ENCODE measurements at places on chromosomes 7 and 10.

DNA sequence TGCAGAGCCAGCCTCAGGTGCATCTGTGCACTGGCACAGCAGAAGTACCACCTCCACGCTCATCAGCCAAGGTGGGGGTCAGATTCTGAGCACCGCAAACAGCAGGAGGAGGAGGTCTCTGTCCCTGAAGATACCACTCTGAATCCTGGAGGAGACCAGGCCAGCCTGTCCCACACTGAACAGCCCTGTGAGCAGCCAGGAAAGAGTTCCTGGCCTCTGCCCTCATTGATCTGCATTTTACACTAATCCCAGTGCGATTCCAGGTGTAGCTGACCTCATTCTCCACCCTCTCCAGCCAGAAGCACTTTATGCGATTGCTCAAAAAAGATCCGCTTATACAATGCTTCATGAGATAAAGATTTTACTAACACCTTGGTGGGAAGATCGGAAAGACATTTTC lies 99.1 kb upstream of the CACUL1 start:
- no peak for DNase-seq

- DNase-seq, result no peak
Measured at GRCh38 chr7:86920154-86920553, 139.3 kb downstream of the ELAPOR2 start.

DNA sequence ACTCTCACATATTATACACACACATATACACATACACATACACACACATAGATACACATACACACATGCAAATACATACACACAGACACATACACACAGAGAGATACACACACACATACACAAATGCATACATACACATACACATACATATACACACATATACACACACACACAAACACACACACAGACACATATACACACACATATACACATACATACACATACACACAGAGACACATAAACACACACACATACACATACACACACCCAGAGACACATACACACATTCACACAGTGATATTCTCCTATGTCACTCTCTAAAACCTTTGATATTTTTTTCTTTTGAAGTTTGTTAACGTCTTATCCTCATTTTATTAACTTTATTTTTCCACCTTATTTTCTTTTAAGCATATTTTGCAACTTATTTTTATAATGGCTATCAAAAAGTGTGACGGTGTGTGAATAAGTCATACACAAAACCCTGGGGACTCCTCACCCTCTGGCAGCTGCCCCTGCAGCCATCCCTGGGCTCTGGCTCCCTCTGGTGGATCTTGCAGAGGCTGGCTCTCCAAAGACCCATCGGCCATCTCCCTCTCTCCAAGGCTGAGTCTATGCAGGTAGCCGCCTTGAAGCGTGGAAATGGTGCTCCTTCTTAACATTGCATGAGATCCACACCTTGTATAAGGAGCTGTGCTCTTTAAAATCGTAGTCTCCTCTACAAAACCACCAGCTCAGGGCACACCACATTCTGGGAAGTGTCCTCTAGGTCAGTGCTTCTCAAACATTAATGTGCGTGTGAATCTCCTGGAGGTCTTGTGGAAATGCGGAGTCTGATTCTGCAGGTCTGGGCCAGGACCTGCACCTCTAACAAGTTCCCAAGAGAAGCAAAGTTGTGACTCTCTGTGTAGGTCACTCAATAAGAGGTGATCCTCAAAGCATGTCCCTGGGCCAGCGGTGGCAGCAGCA lies 4.1 kb upstream of the C10orf120 start:
- DNase-seq, result peak; percentile 37

DNA sequence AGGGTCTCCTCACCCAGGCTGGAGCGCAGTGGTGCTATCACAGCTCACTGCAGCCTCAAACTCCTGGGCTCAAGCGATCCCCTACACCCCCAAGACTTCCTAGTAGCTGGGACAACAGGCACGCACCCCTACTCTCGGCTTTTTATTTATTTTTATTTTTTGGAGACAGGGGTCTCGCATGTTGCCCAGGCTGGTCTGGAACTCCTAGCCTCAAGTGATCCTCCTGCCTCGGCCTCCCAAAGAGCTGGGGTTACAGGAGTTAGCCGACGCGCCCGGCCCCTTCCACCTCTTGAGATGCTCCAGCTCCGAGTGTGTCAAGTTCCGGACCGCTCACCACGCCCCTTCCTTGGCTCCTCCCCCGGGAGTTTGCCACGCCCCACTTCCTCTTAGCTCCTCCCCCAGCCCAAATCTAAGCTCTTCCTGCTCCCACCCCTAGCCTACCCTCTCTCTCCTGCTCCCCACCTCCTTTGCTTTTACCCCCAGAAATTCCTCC lies 6.3 kb downstream of the NAT16 start:
- peak; percentile 55 for DNase-seq

DNA sequence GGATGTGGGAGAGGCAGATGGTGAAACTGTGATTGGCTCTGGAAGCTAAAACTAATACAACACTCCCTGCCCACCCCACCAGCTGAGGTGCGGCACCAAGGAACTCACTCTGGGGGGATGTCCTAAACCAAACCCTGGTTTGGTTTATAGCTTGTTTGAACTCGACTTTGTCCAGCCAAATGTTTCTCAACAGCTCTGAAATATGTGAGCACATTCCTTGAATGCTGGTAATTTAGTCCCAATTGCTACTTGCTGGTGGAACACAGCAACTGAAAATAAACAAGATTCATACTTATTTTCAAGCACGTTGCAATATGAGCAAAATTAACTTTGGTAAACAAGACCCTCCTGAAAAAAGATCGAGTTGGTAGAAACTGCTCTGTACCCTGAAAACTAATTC lies 39.7 kb upstream of the CARD11 start:
- DNase-seq, result no peak

DNA sequence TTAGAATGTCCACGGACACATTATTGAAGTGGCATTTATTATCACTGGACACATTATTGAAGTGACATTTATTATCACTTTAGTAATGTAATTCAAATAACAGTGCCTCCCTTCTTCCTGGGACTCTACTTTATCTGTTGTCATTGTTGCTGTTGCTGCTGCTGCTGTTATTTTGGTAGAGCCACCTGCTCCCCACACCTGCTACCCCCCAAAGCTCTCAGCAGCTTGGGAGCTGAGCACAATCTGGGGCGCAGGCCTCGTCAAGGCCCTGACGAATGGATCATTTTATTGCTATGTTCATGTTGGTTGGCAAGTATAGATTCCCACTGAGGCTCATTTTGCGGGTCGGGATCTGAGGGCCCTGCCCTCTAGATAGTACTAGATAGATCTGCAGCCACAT lies 24.8 kb downstream of the FIGNL1 start:
- DNase-seq, result no peak

DNA sequence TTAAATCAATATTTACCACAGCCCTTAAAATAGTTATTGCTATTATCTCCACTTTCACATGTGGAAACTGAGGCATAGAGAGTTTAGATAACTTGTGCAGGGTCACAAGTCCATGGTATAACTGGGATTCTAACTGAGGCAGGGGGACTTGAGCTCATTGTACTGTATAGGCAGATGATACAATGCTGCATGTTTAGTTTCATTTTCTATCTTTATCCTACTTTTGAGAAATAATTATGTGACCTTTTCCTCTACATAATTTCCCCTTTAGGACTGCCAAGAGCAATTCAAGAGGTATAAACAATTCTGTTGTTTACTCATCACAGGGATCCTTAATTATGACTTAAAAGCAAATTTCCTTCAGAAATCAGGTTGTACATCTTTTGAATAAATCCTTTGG lies 193.1 kb downstream of the SUGCT start:
- DNase-seq, result no peak

- no peak for DNase-seq
Measured at GRCh38 chr10:27680006-27680557, 65.5 kb downstream of the MKX start.

DNA sequence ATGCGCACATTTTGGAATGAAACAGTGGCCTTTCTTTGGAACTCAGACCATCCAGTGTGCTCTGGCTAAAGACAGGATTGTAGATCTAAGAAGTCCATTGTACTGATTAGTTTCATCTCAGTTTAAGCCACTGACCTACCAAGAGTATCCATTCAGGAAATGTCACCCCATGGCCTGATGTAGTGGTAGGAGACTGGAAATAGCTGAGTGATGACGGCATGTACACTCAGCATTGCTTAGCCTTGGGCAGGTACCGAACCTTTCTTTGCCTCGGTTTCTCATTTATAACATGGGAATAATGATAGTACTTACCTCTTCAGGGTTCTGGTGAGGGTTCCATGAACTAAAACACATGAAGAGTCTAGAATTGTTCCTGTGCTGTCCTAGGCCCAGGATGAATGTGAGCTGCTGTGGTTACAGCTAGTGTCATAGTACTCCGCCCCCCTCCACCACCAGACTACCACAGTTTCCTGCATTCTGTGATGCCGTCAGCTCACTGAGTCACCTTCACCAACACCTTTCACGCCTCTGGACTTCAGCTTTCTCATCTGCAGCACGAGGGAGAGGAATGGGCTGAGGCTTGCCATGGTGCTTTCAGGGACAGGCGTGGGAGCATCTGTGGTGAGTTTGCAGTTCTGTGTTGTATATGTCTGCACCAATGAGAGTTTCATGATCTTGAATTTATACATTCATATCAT lies 484.0 kb upstream of the GALNT17 start:
- DNase-seq, result peak; percentile 77

GRCh38 chr7:129615018-129615417 lies 3.5 kb downstream of the NRF1 start:
- peak; percentile 24 for DNase-seq

DNA sequence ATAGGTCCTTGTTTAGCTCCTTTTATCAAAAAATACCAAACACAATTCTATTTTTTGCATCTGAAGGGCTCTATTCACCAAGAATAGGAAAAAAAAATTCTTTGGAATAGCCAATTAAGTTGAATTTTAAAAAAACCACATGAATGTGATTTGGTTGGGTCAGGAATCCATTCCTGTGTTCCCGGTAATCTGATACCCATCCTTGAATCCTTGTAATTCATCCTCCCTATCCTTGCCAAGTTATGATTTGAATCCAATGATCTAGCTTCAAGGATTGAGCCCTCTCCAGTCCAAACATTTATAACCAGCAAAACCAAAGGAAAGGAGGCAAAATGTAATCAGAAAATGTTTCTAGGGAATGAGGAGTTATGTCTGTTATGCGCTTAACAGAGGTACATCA lies 86.6 kb downstream of the CFAP58 start:
- no peak for DNase-seq

DNA sequence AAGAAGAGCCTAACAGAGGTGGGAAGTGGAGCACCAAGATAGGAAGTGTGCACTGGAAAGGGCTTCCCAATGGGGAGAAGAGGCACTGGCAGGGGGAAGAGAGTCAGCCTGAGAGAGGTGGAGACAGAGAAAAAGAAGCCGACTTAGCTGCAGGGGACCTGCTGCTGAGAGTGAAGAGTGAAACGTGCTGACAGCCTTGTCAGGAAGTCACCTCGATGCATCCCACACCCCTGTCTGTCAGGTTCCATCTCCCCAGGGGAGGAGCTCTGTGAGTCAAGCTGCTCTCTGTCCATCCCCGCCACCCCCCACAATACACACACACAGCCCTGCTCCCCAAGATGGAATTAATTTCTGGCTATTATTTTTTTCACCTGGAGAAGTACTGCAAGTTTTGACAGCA lies 14.0 kb downstream of the KAZALD1 start:
- DNase-seq, result no peak

DNA sequence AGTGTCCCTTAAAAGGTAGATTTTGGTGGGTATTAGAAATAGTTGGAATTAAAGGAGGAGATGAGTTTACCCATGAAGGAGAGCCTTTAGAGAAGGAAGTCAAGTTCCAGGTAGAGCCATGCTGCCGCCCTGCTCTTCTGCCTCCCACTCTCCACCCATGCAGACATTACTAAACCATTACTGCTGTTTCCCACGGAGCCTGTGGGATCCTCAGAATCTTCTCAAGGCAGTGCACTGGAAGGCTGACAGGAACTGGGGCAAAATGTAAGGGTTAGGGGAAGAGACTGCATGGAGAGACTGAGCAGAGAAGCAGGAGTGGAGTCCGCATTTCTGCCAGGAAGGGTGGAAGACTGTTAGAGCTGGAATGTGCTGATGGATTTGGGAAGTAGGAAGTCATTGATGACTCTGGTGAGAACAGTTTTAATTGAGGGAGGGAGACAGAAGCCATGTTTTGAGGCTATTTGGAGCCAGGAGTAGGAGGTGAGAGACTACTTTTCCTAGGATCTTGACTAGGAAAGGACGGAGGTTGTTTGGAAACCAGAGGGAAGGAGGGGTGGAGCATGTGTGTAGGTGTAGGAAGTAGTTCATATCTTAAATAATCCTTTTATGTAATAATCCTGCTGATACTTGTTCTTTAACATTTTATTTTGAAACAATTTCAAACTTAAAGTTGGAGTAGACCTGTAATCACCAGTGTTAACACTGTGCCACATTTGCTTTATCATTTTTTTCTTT lies 109.0 kb downstream of the CCNY start:
- DNase-seq, result no peak

GRCh38 chr7:105655067-105655466 lies 73.8 kb upstream of the EFCAB10 start:
- no peak for DNase-seq

DNA sequence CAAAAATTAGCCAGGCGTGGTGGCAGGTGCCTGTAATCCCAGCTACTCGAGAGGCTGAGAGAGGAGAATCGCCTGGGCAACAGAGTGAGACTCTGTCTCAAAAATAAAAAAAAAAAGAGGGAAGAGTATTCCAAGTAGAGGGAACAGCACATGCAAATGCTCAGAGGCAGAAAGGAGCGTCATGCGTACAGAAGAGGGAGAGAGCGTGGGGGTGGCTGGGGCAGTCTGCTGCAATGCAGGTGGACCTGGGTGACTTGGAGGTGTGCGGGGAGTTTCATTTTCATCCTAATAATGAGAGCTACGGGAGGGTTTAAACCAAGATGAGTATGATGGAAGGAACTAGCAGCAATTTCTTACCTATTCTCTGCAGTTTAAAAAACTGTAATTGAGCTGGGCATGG lies 28.8 kb downstream of the CLIP2 start:
- no peak for DNase-seq

DNA sequence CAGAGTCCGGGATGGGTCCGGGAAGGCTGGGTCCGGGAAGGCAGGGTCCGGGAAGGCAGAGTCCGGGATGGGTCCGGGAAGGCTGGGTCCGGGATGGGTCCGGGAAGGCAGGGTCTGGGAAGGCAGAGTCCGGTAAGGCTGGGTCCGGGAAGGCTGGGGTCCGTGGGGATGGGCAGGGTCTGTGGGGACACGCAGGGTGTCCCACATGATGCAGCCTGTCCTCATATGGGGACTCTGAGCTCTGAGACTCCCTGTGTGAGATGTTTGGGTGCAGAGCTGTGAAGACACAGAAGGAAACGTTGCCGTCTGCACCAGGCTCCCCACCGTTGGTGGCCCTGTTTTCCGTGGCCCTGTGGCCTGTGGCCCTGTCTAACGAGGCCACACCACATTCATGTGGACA lies 45.7 kb upstream of the ADGRA1 start:
- DNase-seq, result no peak
